ENCODE measurements at places on chromosomes 13 and 19.

DNA sequence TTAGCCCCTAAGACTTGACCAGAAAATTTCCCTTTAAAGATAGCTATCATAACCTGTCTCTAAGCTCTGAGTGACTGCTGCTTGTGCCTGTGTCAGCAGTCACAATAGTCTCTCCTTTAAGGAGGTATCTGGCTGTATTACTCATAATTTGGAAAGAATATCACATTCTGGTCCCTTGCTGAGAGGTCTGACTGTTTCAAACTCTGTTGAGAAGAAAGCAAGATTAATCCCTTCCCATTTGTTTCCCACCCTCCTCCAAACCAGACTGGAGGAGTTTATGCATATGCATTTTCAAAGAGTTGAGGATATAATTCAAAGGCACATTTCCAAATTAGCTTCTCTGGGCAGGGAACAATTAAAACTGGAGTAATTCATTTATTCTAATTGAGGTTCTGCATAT is 2.3 kb downstream of the HTR2A start:
- DNase-seq, result no peak

GRCh38 chr19:16394681-16395375 is 70.2 kb downstream of the KLF2 start:
- DNase-seq, result no peak

DNA sequence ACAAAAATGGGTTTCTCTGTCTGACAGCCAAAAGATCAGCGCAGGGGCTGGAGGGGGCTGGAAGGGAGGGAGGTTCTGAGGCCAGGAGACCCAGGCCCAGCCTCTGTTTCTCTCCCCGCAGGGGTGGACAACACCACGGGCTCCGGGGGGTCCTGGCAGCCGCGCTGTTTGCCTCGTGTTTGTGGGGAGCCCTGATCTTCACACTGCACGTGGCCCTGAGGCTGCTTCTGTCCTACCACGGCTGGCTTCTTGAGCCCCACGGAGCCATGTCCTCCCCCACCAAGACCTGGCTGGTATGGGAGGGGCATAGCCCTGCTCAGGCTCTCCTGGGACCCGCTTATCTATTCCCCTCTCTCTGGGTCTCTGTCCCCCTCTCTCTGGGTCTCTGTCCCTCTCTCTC is 9.6 kb downstream of the CPT1C start:
- no peak for DNase-seq

- no peak for DNase-seq
Observed at GRCh38 chr19:31718898-31719297, 369.7 kb upstream of the TSHZ3 start.

DNA sequence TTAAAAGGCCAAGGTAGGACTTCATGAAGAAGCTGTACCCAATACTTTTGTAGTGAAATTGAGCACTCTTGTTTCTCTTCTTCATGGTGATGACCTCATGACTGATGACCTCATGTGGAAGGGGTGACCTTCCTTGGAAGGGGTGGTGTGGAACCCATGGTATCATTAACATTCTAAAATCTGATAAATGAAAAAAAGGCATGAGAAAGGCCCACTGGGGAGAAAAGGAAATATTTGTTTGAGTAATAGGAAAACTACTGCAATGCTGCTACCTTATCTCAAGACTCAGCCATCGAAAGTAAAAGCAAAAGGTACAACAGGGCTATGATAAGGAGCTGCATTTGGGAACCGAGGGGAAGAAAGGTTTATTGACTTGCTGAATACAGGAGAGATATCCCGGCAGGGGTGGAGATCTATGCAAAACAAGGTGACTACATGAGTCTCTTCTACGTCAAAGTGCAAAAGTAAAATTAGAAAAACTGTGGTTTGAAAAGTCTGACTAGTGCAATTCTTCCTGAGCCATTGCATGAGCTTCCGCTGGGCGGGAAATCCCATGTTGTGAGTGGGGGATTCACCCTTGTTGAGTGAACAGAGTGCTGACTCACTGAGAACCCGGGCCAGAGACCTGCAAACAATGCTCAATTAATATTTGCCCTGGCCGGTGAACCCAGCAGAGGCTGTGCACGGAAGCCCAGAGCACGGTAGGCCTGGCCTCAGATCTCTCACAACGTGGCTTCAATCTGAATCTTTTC is 138.9 kb upstream of the RFC3 start:
- peak; percentile 76 for DNase-seq

DNA sequence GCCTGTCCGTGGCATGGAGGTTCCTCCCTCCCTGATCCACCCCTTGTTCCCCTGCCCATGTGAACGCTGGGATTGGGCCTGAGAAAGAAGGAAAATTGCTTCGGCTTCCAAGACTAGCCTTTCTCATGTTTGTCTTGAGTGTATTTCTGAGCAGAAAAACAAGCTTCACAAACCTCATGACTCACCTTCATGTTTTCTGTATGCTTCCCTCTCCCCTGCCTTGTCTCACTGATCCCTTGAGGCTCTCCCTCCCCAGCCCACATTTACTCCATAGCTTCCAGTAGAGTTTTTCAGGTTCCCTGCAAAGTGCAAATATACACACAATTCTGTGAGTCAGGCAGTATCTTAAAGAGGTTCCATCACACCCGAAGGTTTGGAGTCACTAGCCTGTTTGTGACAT is 572.4 kb downstream of the UQCRFS1 start:
- DNase-seq, result no peak

DNA sequence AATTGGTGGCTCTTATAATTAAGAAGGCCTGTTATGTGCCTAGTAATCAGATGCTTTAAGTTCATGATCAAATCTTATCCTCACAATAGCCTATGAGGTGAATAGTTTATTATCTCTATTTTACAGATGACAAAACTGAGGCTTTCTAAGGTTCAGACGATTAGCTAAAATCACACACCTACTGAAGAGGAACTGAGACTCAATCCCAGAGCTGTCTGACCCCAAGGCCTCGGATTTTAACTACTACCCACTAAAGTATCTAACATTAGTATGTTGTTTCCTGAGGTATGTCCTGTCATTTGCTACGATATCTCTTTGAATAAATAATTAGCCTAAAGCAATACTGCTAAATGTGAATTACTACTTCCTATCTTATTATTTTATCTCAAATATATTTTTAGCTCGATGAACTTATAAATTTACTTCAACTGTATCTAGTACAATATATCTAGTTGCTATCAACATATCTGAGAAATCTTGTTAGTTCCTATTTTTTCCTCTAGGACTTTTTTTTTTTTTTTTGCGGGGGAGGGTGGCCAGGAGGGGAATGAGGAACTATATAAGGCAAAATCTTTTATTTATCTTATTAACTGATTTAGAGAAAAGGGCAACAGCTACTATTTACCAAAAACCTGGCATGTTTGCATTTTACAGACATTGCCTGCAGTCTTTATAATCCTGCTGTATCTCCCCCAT is 118.5 kb downstream of the ABCC4 start:
- no peak for DNase-seq

DNA sequence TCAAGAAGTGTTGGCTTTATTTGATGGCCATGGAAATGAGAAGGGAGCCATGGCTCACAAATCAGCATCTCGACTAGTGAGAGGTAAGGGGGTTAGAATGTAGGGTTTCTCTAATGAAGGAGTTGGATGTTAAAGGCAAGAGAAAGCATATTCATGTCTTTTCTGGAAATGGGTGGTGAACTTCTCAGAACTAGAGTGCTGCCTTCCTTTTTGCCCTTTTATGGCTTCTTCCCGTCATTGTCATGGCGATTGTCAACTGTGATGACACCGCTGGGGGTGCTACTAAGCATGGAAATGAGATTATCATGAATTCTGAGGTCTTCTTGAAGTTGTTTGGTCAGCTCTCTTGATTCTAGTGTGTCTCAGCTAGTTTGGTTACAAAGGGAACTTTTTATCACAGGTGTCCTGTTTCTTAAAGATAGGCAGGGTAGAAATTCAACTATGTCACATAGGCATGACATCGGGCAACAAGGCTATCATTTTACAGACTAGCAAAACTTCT is 180.4 kb downstream of the LIG4 start:
- DNase-seq, result no peak

DNA sequence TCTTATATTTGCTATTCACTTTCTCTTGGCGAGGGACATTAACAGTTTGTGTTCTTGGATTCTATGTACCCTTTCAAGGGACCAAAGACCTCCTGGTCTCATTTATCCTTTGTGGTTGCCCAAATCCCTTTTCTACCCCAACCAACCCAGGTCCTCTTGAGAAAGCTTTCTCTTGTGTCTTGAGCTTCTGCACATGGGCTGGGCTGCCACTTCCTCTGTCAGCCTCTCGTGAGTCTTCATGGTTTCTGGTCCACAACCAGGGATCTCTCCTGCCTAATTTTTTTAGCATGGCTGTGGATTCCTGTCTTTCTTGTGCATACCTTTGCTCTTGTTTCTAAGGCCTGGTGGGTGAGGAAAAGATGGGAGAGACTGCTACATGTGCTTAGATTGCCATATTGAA is 14.9 kb downstream of the TIMM13 start:
- DNase-seq, result no peak

GRCh38 chr19:3821857-3822364 is 35.7 kb upstream of the MATK start:
- peak; percentile 100 for DNase-seq

DNA sequence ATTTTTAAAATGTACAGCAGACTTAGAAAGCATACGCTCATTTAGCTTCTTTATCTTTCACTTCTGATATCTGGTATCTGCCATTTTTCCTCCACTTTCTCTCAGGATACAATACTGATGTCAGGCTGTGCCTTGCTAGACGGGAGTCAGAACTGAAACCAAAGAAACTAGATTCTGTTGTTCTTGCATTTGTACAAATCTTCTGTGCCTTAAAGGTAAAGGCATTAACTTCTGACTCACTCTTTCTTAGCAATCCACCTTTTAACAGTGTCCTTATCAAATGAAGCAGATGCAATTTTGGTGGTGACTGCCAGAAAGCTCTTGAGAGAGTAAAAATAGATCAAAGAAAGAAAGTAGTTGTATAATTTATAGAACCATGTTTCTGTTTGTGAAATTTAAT is 370.4 kb downstream of the PCDH20 start:
- no peak for DNase-seq

DNA sequence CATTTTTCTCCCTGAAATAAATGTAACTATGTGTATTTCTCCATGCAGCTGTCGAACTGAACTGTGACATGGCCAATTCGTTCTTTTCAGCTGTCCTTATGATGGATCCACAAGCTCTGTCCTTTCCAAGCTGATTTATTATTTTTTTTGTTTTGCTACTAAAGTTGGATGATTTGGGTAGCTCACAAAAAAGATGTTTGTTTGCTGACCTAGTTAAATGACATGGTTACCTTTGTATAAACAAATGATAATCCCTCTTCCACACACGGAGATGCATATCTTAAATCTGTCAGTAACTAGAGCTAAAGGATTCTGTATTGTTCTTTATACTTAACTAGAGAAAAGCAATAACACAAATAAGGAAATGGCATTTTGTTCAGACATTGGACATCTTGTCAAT is 884.3 kb upstream of the PCDH20 start:
- DNase-seq, result no peak

DNA sequence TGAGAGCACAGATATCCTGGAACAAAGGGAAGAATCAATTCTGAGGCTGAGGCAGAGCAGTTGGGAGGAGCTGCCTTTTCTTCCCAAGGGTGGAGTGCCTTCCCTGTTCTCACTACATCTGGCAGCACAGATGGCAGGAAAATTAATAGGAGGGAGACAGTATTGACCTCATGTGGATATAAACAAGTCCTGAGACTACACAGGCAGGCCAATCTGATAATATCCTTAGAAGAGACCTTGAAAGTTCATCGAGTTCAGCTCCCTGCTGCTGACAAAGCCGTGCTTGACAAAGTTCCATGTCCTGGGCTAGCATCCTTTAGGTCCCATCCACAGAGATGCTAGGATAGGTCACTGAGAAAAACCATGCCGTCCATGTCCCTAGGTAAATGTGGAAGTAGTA is 1451.5 kb downstream of the EFNB2 start:
- no peak for DNase-seq

- DNase-seq, result no peak
Observed at GRCh38 chr13:26656919-26657318, 99.4 kb downstream of the WASF3 start.

GRCh38 chr13:44022196-44022595 is 142.5 kb downstream of the LACC1 start:
- DNase-seq, result no peak

GRCh38 chr13:39056018-39056417 is 17.8 kb downstream of the NHLRC3 start:
- no peak for DNase-seq

DNA sequence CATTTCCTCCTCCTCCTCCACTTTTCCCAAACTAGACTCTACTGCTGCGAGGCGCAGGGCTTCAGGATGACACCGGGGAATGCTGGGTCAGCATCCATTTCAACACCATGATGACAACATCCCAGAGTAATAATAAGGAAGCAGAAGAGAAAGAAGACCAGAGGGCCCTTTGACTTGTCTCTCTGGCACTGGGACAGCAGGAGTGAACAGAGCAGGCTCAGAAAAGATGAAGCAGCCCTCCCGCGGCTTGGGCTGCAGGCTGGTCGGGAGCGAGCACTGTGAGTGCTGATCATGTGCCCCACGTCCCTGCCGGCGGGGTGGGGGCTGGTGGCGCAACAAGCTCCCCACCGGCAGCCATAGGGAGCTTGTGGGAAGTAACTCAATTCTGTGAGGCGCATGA is 30.5 kb downstream of the RANBP3 start:
- no peak for DNase-seq

DNA sequence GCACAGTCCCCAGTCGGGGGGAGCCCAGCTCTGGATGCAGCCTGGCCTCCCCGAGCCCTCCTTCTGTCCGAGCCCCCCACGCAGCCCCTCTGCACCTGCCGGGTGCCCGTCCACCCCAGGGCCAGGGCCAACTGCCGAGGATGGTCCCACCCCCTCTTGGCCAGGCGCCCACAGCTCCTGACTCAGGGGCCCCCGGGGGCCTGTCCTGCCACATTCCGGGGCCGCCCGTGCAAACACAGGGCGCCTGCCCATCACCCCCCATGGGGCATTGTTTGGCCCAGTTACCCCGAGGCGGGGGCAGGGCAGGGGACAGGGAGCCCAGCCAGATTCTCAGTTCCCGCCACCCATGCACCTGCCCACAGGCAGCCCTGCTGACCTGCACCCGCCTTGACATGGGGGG is 5.3 kb upstream of the TCF3 start:
- no peak for DNase-seq

DNA sequence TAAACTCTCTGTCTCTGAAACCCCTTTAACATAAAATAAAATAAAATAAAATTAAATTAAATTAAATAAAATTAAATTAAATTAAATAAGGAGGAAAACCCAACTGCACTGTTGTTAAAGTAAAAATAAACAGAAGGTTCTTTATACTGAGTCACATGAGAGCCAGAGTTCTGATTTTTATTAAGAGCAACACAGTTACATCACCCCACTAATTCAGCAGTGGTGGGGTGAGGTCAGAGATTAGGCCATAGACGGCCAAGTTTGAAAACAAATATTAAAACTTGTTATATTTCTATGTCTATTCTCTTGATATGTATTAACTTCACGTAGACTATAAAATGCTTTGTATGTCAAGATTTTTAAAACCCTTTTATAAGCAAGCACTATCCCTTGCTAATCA is 59.5 kb downstream of the MYCBP2 start:
- DNase-seq, result no peak

Data from activated CD8-positive, alpha-beta memory T cell treated with anti-CD3 and anti-CD28 coated beads, Interleukin-2, amount 50 U/mL, for 48 hours (primary cell).